Type B pancreatic cell (in vitro differentiated cells): ENCODE measurements at places on chromosomes 12 and 14. TPM values are rescaled to one million over a fixed set of nuclear protein-coding genes. Genes with fewer than 3 reads are reported as not detected.

The ZNF641 gene
- 9.5 and 19.4 TPM in 2 replicates for total RNA-seq

DNA sequence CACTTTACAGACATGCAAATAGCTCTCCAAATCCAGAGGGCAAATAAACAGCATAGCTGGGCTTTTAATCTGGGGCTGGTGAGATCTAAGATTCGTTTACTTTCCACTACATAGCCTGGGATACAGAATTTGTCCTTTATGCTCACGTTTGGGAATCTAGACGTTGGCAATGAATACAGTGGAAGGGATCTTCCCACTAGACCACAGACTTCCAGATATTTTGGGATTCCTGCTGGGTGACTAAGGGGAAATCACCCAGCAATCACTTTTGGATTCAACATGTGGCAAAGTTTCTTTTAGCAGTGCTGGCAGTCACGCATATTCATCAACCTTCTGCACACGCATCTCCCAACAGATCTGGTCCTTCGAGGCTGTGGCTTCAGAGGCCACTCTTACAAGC lies 23.5 kb downstream of the APPL2 start:
- DNase-seq, result no peak

DNA sequence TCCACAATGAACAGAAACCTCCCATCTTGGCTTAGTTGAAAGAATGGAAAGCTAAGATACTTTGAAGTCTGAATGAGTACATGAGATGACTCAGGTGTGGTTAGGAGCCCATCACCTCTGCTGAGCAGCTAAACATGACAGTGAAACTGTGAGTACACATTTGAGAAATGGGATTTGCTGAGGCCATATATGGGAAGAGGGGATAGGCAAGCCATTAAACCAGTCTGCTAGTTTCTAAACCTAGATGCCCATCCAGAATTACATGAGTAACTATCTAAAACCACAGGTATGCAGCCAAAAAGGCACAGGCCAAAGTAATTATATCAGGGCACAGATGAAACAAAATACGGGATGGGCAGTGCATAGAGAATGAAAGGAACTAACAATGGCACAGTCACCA lies 41.2 kb downstream of the NKX2-1 start:
- no peak for DNase-seq

The HHIPL1 gene
- total RNA-seq, result 0.19 and 1.4 TPM in 2 replicates

The ERP27 gene
- total RNA-seq, result 12.4 and 42.3 TPM in 2 replicates

The FSCB gene
- 0.12 TPM in 1 of 2 replicates, not detected in the other for total RNA-seq

- DNase-seq, result no peak
Measured at GRCh38 chr12:123267991-123268843, 3.4 kb downstream of the CDK2AP1 start.

DNA sequence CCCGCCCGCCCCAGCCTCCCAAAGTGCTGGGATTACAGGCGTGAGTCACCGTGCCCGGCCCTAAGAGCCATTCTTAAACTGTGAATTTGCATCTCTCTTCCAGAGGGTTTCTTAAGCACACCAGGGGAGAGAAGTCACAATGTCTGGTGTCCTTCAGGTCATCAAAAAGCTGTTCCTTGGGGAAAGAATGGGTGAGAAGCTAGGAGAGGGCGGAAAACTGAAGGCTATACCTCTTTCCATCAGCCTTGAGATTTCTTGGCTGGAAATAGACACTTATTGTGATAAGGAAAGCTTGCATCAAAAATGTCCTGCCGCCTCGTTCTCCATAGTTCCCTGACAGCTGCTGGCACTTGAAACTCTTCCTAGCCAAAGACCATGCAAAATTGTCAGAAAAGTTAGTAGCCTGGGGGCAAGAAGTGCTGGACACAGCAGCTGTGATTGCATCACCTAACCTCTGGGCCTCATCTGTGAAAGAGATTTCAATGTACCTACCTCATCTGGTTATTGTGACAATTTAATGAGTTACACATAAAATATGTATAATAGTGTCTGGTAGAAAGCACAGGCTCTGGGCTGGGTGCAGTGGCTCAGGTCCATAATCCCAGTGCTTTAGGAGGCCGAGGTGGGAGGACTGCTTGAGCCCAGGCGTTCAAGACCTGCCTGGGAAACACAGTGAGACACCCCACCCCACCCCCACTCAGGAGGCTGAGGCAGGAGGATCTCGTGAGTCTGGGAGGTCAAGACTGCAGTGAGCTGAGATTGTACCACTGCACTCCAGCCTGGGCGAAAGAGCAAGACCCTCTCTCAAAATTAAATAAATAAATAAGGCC lies 9.7 kb upstream of the UBC start:
- no peak for DNase-seq

The MYF6 gene
- 1.4 TPM in 1 of 2 replicates, not detected in the other for total RNA-seq

- DNase-seq, result no peak
Measured at GRCh38 chr14:57987051-57987450, 121.2 kb upstream of the SLC35F4 start.

DNA sequence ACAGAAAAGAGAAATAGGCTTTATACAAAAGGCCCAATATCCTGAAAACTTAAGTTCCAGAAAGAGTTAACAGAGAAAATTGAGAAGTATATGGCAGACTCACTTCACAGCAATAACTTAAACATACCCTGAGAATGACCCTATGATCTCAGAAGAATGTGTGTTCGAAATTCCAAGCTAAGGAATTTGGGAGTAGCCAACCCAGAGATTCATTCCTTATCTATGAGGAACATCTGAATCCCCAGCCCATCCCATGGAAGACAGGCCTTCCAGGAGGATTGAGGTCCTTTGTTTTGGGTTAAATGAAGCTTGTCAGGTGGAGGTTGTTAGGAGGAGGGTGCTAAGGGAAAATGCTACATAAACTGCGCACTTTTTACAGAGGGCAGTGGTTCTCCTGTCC lies 7.5 kb upstream of the SAV1 start:
- no peak for DNase-seq

The C14orf180 gene
- not detected in 2 replicates for total RNA-seq

GRCh38 chr12:113260127-113260526 lies 38.9 kb downstream of the TPCN1 start:
- no peak for DNase-seq

DNA sequence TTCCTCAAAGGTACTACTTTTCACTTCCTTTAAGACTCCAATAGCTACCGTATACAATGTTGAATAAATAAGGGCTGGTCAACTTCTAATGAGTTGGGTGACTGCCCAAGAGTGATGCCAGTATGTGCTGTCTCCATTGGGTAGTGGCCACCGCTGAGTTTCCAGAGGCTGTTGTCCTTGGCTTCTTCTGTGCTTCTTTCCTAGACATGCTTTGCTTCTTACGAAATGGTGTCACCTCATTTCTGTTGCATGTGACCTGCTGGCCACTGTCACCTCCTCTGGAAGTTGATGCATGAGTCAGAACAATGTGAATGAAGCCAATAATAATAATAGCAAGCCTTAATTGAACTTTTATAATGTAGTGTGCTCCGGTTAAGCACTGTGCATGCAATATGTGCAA lies 7.5 kb upstream of the NID2 start:
- no peak for DNase-seq

- no peak for DNase-seq
Measured at GRCh38 chr12:21221072-21221471, 90.1 kb downstream of the SLCO1B1 start.

GRCh38 chr12:95834572-95834971 lies 24.2 kb upstream of the SNRPF start:
- no peak for DNase-seq

DNA sequence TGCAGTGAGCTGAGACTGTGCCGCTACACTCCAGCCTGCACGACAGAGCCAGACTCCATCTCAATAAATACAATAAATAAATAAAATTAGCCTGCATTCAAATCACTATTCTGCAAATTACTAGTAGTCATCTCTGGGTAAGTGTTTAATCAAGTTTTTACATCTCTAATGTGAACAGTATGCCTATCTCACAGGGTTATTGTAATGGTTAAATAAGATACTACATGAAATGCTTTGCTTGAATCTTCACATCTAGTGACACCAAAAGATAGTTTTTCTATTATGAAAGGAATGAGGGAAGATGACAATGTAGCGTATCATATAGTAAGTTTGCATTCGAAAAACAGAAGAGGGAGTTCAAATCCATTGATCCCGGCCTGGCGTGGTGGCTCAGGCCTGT lies 2.1 kb downstream of the SRSF9 start:
- no peak for DNase-seq

The KRT7 gene
- total RNA-seq, result 125 and 293 TPM in 2 replicates

GRCh38 chr14:21095430-21096205 lies 2.8 kb downstream of the ZNF219 start:
- DNase-seq, result no peak

DNA sequence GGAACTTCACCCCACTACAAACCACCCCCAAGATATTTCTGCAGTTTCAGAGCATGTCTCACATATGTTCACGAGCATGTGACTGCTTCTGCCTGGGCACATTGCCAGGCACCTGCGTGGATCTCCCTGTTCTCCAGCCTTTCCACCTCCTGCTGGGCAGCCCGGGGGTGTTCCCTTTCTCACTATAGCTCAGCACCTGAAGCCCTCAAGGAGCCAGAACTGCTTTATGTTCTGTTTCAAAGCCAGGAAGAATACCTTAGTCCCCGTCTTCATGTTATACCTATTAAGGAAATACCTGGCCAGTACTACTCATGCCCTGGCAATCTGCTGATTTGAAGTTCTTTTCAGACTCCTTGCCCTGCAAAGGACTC lies 4.2 kb upstream of the FGF6 start:
- DNase-seq, result no peak

The RPL10L gene
- not detected in 2 replicates for total RNA-seq

GRCh38 chr14:39555749-39556148 lies 123.5 kb upstream of the FBXO33 start:
- no peak for DNase-seq

GRCh38 chr12:6752167-6752920 lies 597 bp downstream of the MLF2 start:
- no peak for DNase-seq

- no peak for DNase-seq
Measured at GRCh38 chr14:100674428-100674827, 52.3 kb upstream of the DLK1 start.

The TAS2R46 gene
- total RNA-seq, result 0.85 and 1.0 TPM in 2 replicates

GRCh38 chr12:31663576-31663975 lies 4.1 kb downstream of the ETFBKMT start:
- DNase-seq, result no peak

DNA sequence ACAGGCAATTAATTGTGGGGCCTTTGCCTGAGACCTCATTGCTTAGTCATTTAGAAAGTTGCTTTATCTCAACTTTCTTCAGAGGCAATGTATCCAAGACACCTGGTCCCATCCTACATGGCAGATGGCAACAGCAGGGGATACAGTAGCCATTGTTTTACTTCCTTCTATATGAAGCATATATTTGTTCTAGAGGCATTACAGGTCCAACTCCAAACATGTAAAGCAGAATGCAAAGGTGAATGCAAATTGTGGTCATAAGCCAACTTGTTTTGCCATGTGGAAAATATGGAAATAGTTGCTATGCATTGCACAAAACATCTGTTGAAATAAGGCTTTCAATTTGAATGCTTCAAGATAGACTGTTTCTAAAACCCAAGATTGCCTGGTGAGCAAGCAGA lies 109.8 kb upstream of the BCAT1 start:
- DNase-seq, result no peak

DNA sequence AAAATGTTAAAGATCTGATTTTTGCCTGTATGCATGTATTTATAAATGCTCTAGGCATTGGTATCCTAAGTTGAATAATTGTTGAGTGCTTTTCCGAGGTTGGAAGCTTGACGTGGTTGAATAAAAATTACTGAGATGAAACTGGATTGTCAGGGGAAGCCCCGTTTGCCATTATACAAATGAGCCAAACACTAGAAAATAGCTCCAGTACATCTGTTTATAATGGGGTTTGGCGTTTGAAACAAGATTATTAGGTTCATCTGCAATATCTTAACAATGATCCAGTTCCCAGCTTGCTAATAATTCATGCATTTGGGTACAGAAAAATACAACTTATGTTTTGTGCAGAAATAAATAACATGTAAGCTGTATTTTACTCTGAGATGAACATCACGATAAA lies 789.6 kb downstream of the GALC start:
- DNase-seq, result no peak

GRCh38 chr12:107748472-107748871 lies 12.5 kb downstream of the PRDM4 start:
- no peak for DNase-seq

- no peak for DNase-seq
Measured at GRCh38 chr14:42750771-42751170, 1144.1 kb downstream of the LRFN5 start.

DNA sequence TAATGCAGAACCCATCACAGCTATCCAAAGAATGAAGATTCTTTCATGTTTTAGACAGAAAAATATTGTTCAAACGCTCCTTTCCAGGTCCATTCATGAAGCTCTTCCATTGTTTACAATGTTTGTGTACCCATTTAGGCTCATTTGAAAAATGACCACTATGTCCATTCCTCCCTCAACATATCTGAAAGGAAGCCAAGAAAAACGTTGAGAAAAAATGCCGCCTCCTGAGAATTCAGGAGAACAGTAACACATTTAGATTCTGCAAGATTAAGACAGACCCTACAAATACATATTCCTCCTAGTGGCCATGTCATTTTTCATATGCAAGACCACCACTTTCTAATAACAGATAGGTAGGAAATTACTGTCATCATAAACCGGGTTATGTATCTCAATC lies 124.4 kb downstream of the SLC25A21 start:
- no peak for DNase-seq

- DNase-seq, result no peak
Measured at GRCh38 chr12:104930388-104931326, 27.4 kb downstream of the SLC41A2 start.

The PDE3A gene
- total RNA-seq, result 19.7 and 27.1 TPM in 2 replicates

GRCh38 chr12:92482599-92482998 lies 220.2 kb upstream of the PLEKHG7 start:
- no peak for DNase-seq

- DNase-seq, result no peak
Measured at GRCh38 chr14:49863487-49864281, 11.1 kb upstream of the NEMF start.

The COQ6 gene
- total RNA-seq, result 16.5 and 21.2 TPM in 2 replicates

GRCh38 chr14:63243646-63244045 lies 39.4 kb downstream of the RHOJ start:
- DNase-seq, result no peak

- no peak for DNase-seq
Measured at GRCh38 chr14:106694638-106695393, 1168.4 kb downstream of the TMEM121 start.

The MON2 gene
- total RNA-seq, result 44.2 and 47.4 TPM in 2 replicates

- no peak for DNase-seq
Measured at GRCh38 chr12:59768031-59768430, 172.2 kb downstream of the SLC16A7 start.

GRCh38 chr12:67795236-67795635 lies 146.7 kb downstream of the DYRK2 start:
- DNase-seq, result no peak

DNA sequence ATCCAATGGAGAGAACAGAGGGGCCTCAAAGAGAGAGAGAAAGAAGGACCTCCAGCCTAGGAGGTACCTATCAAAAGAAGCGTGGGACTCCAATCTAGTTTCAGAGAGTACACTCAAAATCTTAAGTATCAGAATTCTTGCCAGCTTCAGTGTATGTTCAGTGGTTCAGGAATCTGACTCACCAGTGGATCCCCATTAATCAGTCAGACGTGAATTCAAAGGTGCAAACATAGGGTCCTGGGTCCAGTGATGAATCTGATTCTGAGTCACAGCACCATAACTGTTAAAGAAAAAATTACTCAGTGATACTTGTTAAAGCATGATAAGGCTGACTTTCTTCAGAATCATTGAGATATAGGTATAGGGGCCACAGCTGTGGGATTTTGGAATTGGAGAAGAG lies 33.2 kb downstream of the ETNK1 start:
- no peak for DNase-seq
